ENCODE measurements at places on chromosomes 3 and 15.

GRCh38 chr3:57179580-57180410 is 14.6 kb upstream of the IL17RD start:
- DNase-seq: no peak

GRCh38 chr15:28933710-28934445 is 48.1 kb downstream of the APBA2 start:
- no peak for DNase-seq

GRCh38 chr3:109819734-109820133 is 482.4 kb upstream of the DPPA4 start:
- no peak for DNase-seq

GRCh38 chr3:124639406-124640237 is 90.6 kb upstream of the UMPS start:
- no peak for DNase-seq

- no peak for DNase-seq
These were observed 380.5 kb upstream of the CFAP20DC start for GRCh38 chr3:59430341-59430740.

All from T follicular helper cell (primary cell).